Stomach (tissue), 19 donors: ENCODE measurements at places on chromosomes 7 and 10. TPM values are rescaled to one million over a fixed set of nuclear protein-coding genes. Genes with fewer than 3 reads are reported as not detected.

DNA sequence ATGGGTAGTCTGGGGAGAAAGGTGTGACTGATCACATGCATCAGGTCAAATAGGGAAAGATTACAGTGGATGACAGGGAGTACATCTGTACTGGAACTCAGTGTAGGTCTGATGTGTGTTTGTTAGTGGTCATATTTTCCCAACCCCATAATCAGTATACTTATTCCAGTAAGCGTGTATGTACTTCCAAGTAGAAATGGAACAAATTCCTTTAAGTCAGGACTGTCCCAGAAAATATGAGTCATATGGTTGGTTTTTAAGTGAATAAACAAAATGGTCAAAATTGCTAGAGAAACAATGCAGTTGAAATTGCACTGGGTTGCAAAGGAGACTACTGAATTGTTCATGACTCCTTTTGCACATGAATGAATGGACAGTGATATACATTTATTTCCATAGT, 118.8 kb upstream of the MYO3A start:
- DNase-seq = no peak

- DNase-seq = peak; percentile 94
These were observed 46.3 kb downstream of the PDK4 start for GRCh38 chr7:95549818-95550529.

DNA sequence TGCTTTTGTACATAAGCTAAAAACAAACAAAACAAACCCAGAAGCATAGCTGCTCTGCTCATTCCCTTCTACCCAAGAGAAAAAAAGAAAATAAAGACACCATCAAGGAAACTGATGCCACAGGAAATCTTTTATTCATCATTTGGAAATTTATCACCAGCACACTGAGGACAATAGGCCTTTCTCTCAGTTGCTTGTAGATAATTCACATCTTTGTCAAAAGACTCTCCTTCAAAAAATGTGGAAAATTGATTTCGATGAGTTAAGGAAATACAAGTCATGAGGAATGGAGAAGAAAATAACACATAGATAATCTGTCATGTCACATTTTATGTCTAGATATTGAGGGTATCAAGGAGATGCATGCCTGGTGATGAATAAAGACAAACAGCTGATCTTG, 53.5 kb downstream of the ZNF37A start:
- DNase-seq = no peak

GRCh38 chr10:76301211-76301610, 869.8 kb downstream of the LRMDA start:
- DNase-seq = no peak

GRCh38 chr7:1085910-1086421, 1.9 kb upstream of the GPER1 start:
- DNase-seq = no peak

DNA sequence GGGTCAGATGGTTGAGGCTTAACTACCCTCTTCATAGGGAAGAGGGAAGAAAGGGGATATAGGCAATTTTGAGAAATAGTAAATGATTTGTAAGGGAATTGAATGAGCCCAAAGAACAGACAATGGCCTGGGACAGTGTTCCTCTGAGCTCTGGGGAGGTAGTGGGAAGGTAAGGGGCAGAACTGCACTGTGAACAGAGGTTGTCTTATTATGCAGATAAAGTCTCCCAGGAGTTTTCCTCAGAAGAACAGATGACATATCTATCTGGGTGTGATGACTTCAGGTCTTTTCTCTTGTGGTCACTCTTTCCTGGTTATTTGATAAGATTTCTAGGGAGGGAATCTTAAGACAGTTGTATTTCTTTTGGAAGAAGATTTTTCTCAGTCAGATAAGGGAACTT, 296.1 kb downstream of the ZEB1 start:
- DNase-seq = no peak

DNA sequence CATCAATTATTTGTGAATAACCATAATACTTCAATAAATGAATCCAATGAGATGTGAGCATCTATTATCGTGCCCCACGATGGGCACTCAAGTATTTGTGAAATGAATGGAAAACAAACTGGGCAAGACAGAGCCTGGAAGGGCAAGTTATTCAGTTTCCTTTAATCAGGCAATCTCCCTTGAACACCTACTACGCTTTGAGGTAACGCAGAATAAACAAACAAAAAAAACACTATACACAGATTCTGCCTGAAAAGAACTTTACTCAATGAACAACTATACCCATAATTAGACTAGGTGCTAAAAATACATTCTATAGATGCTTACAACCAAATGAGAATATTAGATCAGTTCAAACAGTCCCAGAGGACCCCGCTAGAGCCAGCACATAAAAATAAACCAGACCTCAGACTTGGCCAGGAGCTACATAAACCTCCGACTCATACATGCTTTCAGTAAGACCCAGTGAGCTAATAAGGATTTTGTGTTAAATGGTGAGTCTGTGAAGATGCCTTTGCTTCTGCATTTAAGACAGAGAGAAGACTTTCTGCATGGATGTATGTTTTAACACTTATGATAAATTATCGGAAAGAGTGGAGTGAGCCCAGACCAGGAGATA, 121.3 kb downstream of the MPP7 start:
- DNase-seq = peak; percentile 55

DNA sequence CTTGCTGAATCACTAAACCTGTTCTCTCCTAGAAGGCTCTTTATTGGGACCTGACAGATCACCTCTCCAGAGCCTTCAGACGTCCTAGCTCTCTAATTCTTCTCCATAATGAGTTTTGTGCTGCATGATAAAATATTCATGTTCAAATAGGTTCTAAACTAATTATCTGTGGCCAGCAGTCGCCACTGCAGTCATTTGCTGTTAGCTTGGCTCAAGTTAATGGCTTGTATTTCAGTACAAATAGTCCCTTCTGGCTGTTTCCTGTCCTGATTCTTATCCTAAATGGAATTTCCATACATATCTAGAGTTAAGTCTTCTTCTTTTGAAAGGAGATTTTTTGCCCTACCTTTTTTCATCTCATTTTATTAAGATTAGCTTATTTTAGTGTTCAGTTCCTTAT, 303.2 kb downstream of the EXOC4 start:
- no peak for DNase-seq

DNA sequence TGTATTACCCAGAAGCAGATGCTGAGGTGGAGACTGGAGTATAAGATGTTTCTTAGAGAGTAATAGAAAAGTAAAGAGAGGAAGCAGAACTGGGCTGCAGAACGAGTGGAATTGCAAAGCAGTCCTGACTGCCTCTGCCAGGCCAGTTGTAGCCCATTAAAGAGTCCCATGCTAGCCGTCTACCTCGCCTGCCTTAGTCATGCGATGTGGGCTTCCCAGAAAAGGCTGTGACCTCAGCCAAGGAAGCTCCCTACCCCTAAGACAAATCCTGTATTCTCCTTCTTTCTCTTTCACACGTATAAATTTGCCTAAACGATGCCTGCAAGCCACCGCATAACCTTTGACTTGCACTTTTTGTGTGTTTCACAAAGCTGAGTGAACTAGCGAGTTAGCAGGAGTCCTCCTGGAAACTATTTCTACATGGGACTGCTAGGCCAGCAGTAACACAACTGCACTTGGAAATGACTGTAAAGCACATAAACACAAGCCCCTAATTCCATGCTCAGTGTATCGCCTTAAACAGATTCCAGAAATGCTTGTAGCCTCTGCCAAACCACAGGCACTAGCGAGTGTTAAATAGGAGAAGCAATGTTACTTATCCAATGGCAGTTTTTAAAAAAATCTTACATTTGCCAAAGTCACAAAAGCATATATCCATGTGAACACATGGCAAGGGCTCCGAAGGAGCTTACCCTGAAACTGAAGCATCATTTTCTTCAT, 47.4 kb upstream of the GNAI1 start:
- peak; percentile 39 for DNase-seq

GRCh38 chr7:1026721-1027161, 17.6 kb upstream of the GPR146 start:
- no peak for DNase-seq

GRCh38 chr7:139557857-139558581, 34.5 kb downstream of the CLEC2L start:
- no peak for DNase-seq

GRCh38 chr7:4486907-4487306, 195.2 kb upstream of the FOXK1 start:
- no peak for DNase-seq

DNA sequence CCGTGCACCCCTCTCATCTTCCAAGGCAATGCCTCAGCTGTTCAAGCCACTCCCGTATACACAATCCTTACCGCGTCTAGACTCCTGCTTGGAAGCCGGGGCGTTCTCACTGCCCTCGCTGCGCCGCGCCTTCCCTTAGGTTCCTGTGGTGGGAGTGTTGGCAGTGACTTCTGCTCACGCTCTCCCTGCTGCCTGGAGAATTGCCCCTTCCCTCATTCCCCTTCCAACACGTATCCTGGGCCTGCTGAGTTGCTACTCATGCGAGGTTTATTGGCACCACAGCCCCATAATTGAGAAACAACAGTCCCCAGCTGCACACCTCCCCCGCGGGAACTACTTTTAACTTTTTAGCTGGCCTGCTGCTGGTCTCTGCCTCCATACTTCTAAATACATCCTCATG, 31.9 kb downstream of the RBM17 start:
- no peak for DNase-seq

- peak; percentile 24 for DNase-seq
These were observed 78.5 kb downstream of the OAT start for GRCh38 chr10:124340033-124340760.

FRMD4A gene
- 7.5 TPM for polyA plus RNA-seq

SLC26A5 gene
- 0.08 TPM for polyA plus RNA-seq

GSAP gene
- 8.1 TPM for polyA plus RNA-seq

SKIDA1 gene
- polyA plus RNA-seq = 0.15 TPM

PRKG1 gene
- polyA plus RNA-seq = 1.5 TPM

FANK1 gene
- 5.4 TPM for polyA plus RNA-seq

SSC4D gene
- 0.80 TPM for polyA plus RNA-seq

MCM10 gene
- 0.93 TPM for polyA plus RNA-seq
